ENCODE measurements at places on chromosomes 6 and 20. TPM values are rescaled to one million over a fixed set of nuclear protein-coding genes. Genes with fewer than 3 reads are reported as not detected.
A peak's percentile ranks its signal among the peaks of the same experiment; 100 is the strongest.

DNA sequence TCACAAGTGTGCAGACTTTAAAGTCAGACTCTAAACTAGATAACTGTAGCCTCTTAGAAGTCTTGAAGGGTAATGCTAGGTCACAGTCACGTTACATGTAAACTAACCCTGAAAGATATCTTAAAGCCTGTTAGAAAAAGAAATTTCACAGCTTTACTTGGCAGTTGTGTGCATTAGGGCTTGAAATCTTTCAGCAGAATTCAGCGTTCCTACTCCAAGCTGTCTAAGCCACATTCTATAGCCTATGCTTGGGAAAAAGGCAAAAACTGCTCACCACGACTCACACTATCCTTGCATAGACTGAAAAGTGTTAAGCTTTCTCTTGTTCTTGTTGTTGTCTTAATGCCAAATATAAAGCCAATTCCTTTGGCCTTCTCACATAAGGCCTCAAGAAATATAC is 338.0 kb upstream of the SASH1 start:
- no peak for DNase-seq

- no peak for DNase-seq
These were observed 6.2 kb downstream of the CSE1L start for GRCh38 chr20:49052334-49052733.

- DNase-seq: no peak
These were observed 142.8 kb downstream of the VEGFA start for GRCh38 chr6:43912598-43913371.

- DNase-seq: peak; percentile 37
These were observed 48.1 kb upstream of the CHRNA4 start for GRCh38 chr20:63409066-63409833.

DNA sequence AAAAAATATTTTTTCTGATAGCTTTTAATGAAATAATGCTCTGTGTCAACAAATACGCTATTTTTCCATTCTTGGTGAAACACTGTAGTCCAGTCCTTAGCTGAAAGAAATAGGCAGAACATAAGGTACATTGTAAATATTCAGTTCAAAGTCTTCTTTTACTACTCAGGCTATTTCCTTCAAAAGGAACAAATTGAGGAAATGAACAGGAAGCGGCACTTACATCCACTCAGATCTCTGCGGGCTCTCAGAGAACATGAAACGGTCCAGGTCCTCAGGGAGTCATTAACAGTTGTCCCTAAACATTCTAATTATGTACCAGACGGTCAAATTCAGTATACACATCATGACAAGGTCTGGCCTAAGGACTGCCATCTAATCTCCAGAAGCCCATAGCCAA is 212.6 kb downstream of the KIF16B start:
- DNase-seq: no peak

DNA sequence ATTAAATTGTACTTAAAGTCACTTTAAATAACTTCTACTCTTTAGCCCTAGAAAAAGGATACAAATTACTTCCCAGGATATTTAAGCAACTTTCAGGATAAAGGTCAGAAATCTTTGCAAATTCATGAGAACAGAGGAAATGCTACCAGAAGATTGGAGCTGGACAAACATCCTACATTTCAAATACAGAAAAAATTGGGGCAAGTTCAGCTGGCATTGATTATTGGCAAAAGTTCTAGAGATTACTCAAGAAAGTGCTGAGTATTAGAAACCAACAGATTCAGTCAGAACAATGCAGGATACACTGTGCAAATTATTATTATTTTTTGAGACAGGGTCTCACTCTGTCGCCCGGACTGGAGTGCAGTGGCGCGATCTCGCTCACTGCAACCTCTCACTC is 6.0 kb downstream of the SLC22A23 start:
- no peak for DNase-seq

- no peak for DNase-seq
These were observed 808 bp downstream of the SDC4 start for GRCh38 chr20:45347297-45347935.

GRCh38 chr6:118436482-118436881 is 111.6 kb upstream of the PLN start:
- no peak for DNase-seq

DNA sequence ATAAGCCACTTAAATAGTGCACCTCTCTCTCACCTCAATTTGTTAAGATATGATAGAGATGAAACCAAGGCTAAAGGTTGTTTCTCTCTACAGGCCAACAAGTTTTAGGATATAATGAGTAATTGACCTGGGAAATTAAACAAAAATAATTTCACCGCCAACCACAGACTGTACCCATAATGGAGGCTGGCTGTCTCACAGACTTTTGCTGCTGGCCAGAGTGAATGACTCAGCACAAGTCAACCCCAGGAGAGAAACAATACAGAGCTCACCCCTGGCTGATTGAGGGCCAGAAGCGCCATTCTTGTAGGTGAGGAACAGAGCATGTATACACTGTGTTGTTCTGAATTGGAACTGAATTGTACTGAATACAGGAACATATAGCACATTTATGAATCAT is 99.9 kb downstream of the CAP2 start:
- DNase-seq: no peak

DNA sequence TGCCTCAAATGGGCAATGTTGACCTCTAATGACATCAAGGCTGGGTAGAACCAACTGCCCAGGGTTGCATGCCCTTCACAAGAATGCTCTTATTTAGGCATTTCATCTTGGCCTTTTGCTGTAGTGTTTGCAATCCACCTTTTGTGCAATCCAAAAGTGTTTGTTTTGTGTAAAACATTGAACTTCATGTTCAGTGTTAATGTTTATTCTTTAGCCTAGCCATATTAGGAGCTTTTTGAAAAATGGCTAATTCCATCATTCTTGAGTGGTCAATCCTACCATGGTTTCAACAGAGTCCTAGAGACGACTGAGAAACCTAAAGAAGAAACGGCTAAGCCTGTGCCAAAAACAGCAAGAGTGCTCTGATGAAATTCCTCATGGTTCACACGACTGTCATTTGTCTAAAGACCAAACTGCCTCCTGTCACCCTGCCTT is 279.6 kb upstream of the PRDM1 start:
- DNase-seq: no peak

GRCh38 chr6:150076196-150076893 is 7.4 kb upstream of the ULBP3 start:
- no peak for DNase-seq

DNA sequence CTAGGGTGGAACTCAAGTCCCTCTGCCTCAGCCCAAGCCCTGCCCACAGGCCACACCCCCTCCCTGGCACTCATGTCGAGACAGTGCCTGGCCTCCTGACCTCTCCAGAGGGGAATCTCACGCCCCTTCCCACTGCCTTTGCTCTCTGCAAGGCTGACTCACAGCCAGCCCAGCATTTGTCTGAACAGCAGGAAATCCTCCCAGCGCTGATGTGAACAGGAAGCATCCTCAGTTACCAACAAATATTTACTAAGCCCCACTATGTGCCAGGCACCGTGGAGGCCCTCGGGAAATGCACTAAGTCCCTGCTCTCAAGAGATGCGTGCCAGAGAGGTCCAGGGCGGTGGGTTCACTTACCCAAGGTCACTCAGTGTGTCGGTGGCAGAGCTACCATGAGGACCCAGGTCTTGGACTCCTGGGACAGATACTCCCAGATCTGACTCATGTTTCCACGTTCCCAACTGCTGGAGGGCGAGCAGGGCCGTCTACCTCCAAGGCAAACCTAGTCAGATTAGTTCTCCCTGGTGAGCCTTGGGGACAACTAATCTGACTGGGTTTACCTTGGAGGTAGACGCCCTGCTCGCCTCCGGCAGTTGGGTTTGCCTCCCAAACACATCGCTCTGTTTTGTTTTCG is 7.8 kb downstream of the ADA start:
- DNase-seq: peak; percentile 87

The NHLRC1 gene
- 1.2 TPM for total RNA-seq

The SRC gene
- total RNA-seq: 6.0 TPM

The EYA4 gene
- 19.5 TPM for total RNA-seq

The F13A1 gene
- 188 TPM for total RNA-seq

The SLC44A4 gene
- total RNA-seq: not detected

The SLC24A3 gene
- total RNA-seq: 1.4 TPM

The EPPIN gene
- total RNA-seq: not detected

The PCNA gene
- total RNA-seq: 35.8 TPM

The PNISR gene
- total RNA-seq: 43.8 TPM
